ENCODE measurements at places on chromosomes 12 and 14.
A peak's percentile ranks its signal among the peaks of the same experiment; 100 is the strongest.

- DNase-seq, result no peak
Observed at GRCh38 chr14:44163946-44164345, 343.1 kb downstream of the FSCB start.

DNA sequence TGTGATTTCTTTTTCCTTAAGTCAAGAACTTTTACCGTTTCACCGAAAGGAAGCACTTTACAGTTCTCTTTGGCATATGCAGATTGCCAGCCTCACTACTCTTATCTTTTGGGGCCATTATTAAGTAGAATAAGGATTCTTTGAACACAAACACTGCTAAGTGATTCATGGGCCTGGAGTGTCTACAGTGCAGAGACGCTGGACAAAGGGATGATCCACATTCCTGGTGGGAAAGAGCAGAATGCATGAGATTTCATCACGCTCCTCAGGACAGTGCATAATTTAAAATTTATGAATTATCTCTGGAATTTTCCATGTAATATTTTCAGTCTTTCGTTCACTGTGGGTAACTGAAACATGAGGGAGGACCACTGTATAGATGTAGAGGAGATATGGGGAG is 90.2 kb downstream of the TTLL5 start:
- DNase-seq, result no peak

DNA sequence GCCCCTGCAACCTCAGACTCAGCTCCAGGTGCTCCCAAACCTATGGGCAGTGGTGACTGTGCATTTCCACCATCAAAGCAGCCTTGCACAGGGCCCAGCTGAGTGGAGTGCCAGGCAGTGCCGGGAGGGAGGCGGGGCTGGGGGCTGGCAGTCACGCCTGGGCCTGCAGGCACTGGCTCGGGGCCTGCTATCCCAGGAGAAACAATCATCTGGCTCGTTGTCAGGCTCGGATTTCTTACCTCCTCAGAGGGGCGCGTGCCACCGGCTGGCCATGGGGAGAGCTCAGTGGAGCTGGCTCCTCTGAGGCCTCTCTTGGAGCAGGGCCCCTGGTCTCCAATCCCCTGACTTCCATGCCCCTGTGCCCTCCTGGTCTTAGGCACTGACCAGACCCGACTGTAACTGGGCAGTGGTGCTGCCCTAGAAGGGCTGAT is 20.2 kb upstream of the PPP1R13B start:
- no peak for DNase-seq

DNA sequence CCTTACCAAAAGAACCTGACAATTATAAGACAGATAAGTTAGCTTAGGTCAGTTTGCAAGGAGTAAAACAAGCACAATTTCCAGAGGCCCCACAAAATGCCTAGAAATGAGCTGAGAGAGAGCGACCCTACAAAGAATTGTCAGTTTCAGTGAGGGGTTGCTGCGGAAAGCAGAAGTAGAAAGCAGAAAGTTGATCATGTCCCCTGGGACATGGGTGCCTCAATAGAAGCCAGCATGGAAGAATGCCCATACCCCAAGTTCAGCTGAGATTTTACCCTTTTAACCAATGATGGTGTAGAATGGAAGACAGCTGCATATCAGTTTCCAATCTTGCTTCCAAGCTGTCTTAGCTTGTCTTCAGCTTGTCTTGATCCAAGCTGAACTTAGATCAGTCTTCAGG is 21.8 kb upstream of the CRY1 start:
- no peak for DNase-seq

- no peak for DNase-seq
Observed at GRCh38 chr14:99123208-99123870, 148.7 kb downstream of the BCL11B start.

GRCh38 chr12:5014269-5014668 is 29.4 kb upstream of the KCNA5 start:
- DNase-seq, result no peak

GRCh38 chr12:4526923-4527546 is 11.7 kb upstream of the RAD51AP1 start:
- peak; percentile 6 for DNase-seq

- DNase-seq, result no peak
Observed at GRCh38 chr14:34189866-34190265, 239.0 kb upstream of the EGLN3 start.

DNA sequence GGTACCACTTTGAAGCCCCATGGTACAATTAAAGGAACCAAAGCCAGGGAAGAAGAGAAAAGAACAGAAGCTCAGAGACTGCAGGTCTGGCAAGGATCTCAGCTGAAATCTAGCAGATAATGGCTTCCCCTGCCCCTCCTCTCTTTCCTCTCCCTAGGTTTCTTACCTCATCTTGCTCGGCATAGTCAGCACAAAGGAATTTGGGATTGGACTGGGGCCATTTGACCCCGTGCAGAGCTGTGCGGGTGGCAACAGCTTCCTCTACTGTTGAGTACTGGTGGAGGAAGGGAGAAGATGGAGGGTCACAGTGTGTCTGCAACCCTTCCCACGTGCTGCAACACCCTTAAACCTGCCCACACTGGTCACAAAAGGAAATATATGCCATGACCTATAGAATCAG is 4.7 kb upstream of the CDH24 start:
- DNase-seq, result peak; percentile 82
